ENCODE measurements at places on chromosomes 11 and 22.

DNA sequence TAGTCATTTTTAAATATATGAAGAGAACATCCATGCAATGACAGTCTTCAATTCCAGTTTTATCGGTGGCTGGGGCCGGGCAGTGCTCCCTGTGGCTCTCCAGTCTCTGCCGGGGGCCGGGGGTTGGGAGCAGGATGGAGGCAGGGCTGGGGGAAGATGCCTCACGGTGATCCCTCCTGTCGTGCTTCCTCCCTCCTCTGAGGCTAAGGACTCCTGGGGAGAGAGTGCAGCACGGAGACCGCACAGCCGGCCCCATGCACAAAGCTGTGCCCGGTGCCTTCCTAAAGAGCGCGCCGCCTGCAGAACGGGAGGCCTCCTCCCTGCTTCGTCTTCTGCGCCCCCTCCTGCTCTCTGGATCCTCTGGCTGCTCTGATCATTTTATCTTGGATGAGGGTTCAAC is 20.5 kb downstream of the GAL start:
- no peak for DNase-seq

- DNase-seq: peak; percentile 16
Measured at GRCh38 chr11:5809122-5809519, 397 bp downstream of the OR52N2 start.

DNA sequence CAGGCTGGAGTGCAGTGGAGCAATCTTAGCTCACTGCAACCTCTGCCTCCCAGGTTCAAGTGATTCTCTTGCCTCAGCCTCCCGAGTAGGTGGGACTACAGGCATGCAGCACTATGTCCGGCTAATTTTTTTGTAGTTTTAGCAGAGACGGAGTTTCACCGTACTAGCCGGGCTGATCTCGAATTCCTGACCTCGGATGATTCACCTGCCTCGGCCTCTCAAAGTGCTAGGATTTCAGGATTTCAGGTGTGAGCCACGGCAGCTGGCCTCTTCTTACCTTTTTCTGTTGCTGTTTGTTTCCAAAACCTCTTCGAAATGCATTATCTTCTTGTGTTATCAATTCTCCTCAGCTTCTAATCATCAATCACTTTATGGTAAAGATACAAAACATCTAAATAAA is 22.1 kb upstream of the TMEM135 start:
- DNase-seq: no peak

- DNase-seq: no peak
Measured at GRCh38 chr11:64245401-64245796, 1.3 kb downstream of the PPP1R14B start.

DNA sequence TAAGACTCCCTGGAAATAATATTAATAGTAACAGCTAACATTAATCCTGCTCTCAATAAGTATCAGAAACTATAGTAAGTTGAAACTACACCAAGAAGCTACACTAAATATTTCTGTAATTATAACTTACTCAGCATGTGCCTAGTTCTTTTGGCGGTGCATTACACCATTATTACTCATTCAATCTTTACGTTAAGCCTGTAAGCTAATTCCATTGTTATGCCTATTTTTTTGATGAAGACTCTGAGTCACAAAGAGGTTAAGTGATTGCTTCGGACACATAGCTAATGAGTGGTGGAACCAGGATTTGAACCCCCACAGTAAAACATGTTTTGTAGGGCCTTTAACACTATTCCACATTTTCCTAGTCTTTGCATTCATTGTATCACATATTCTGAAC is 111.6 kb downstream of the RASSF10 start:
- DNase-seq: no peak

- no peak for DNase-seq
Measured at GRCh38 chr11:47477753-47478152, 28.8 kb upstream of the RAPSN start.

- DNase-seq: no peak
Measured at GRCh38 chr22:48205790-48206189, 1443.3 kb downstream of the TBC1D22A start.

GRCh38 chr11:3115321-3115720 is 49.8 kb downstream of the OSBPL5 start:
- DNase-seq: no peak

DNA sequence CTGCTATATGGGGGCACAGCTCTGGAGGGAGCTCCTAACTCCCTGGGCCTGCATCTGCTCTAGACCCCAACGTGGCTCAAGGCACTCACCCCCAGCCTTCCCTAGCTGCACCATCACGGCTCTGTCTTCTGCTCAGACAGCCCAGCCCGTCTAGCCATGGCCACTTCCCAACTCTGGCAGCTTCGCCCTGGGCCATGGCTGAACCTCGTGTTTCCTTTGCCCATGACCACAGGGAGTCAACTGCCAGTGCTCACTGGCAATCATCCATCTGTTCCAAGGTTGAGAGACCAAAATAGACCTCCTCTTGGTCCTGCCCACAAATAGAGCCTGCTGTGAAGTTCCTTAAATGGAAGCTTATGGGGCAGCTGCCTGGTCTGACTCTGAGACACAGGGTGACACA is 5.4 kb downstream of the LMO1 start:
- no peak for DNase-seq

- DNase-seq: no peak
Measured at GRCh38 chr11:69497221-69497787, 15.8 kb downstream of the LINC01488 start.

- no peak for DNase-seq
Measured at GRCh38 chr11:74278721-74279161, 32.7 kb downstream of the P4HA3 start.

DNA sequence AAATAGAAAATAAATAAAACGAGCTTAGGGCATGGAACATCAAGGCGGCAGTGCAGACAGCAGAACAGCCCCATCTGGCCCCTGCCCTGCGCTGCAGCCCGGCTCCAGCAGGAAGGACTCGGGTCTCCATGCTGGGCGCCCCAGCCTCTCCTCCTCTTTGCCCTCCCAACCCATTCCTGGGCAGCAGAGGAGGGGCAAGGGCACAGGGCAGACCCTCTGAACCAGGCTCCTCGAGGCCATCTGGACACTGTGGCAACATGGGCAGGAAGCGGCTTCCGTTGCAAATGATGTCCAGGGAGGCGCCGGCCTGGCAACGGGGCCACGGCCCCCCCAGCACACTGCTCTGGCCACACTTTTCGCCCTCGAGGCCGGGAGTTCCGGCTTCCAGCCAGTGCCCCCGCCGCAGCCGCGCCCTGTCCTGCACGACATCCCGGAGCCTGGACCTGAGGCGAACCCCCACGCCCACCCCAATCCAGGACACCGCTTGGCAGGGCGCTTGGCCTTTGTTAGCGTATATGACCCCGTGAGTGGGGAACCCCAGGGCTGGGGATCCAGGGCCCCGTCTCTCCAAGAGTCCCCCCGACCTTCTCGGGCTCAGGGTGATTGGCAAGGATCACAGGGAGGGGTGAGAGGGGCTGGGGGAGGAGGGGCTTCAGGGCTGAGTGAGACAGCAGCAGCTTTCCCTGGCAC is 192.1 kb downstream of the IGLL1 start:
- no peak for DNase-seq

DNA sequence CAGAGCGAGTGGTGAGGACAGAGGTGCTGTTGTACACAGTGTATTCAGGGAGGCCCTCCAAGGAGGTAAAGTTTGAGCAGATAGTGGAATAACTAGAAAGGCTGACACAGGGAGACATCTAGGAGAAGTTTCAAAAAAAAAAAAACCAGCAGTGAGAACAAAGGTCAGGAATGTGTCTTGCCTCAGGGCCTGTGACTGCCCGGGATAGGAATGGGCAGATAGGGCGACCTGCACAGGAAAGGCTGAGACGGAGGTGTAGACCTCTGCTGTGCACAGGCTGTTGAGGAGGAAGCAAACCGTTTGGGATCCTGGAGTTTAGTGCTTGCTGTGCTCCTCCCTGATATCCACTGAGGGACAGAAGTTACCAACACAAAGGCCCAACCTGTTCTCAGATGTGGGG is 406.5 kb upstream of the B3GAT1 start:
- DNase-seq: no peak

Data from inflammatory macrophage treated with lipopolysaccharide for 1 hour (primary cell).